ENCODE measurements at places on chromosomes 7 and 10.

- DNase-seq = peak; percentile 69
Observed at GRCh38 chr10:132420981-132421846, 24.2 kb downstream of the PWWP2B start.

GRCh38 chr7:125057963-125058362 lies 128.3 kb upstream of the POT1 start:
- no peak for DNase-seq

GRCh38 chr7:17939211-17939605 lies 1.1 kb downstream of the SNX13 start:
- DNase-seq = peak; percentile 53

DNA sequence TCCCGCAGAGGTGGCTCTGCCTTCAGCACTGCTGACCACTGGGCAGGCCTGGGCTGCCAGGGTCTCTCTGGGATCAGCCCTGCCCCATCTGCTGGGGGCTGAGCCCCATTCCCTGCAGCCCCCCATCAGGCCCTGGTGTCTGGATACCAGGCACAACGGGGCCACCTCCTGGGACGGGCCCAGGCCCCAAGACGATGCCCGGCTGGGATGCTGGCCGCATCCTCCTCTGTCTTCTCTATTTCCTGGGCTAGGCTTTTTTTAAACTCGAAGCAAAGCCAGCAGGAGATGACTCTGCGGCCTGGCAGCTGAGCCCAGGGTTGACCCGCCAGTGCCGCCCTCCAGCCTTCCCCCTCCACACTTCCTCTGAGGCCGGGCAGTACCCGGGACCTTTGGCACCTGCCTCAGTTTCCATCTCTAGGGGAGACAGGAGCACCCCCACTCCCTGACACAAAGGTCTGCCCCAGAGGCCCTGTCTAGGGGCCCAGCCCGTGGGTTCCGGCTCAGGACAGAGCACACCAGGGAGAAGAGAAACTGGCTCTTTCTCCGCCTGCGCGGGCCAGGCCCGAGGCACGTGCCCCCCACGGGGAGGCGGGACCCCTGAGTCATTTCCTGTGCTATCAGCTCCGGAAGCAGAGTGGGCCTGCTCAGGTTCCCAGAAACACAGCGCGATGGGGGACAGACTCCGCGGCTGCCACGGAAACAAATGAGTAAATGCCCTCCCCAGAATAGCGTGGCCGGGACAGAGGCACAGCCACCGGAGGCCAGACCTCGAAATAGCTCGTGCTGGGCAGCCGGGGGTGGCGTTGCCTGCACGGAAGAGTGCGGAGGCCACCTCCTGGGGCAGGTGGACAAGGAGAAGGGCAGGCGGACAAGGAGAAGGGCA lies 84.6 kb upstream of the PDGFA start:
- peak; percentile 97 for DNase-seq

DNA sequence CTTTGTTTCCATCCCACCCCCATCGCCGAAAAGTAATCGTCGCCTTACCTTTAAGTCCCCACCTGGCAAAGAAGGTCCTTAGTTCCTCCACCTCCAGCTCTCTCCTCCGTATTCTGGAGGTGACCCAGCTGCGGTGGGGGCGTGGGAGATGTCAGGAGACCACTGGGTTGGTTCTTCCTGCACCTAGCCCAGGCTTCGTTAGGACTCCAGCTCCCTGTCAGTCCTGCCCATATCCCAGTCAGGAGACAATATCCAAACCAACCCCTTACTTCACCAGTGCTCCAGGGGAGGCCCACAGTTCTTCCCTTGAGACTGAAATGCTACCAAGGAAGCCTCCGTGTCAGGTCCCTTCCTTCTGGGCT lies 693 bp downstream of the ADIRF start:
- no peak for DNase-seq

DNA sequence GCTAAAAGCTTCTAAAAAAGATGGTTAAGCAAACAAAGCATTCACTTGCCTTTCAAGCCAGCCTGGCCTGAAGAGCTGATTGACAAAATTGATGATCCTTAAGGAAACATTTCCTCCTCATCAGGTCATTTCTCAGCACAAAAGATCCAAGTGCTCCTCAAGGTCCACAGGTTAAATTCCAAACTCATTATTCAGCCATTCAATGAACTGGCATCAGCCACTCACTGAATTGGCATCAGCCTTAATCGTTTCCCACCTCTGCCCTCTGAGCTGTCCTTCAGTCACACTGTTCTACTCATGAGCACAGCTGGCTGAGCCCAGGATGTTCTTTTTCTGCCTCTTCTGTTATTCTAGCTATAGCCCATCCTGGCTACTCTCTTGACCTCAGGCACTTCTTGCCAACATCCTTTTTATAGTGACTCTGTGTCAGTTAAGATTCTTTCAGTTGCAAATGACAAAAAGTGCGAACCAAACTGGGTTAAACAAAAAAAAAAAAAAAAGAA lies 147.5 kb downstream of the RAB11FIP2 start:
- DNase-seq = no peak

DNA sequence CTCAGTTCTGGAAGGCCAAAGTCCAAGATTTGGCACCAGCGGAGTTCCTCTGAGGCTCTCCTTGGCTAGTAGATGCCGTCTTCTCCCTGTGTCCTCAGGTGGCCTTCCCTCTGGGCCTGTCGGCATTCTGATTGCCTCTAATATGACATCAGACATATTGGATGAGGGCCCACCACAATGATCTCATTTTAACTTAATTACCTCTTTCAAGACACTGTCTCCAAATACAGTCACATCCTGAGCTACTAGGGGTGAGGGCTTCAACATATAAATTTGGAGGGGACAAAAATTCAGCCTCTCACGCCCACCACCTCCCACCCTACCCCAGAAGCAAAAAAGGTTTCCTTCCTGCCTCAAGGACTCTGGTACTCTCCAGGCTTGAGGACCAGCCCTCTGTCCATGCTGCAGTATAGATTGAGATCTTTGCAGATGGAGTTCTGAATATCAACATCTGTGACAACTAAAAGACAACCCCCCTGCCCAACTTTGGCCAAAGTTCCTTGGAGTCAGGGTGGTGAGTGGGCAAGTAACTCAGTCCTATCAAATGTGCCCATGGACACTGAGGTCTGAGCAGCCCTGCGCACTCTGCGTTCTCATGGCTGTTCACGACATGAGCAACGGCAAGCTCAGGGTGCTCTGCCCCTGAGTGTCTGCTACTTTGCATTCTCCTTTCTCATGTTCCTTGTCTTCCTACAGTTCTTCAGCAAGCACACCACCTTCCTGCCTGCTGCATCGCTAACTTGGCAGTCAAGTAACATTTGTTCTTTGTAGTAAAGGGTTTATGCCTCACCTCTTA lies 11.5 kb downstream of the TMEM176B start:
- peak; percentile 64 for DNase-seq

DNA sequence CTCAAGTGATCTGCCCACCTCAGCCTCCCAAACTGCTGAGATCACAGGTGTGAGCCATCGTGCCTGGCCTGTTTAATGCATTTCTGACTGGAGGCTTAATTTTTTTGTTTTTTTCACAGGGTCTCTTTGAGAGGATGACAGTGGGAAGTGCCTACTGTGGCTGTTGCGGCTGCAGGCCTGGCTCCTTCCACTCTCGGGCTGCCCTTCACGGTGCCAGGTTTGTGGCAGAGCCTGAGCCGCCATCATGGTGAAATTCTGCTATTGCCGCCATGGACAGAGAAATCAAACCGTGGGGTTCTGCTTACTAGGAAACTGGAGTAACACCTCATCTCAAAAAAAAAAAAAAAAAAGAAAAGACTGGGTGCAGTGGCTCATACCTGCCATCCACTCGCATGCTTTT lies 142.7 kb downstream of the CAMK1D start:
- DNase-seq = no peak

GRCh38 chr10:116521424-116522290 lies 24.1 kb upstream of the PNLIP start:
- DNase-seq = peak; percentile 56

DNA sequence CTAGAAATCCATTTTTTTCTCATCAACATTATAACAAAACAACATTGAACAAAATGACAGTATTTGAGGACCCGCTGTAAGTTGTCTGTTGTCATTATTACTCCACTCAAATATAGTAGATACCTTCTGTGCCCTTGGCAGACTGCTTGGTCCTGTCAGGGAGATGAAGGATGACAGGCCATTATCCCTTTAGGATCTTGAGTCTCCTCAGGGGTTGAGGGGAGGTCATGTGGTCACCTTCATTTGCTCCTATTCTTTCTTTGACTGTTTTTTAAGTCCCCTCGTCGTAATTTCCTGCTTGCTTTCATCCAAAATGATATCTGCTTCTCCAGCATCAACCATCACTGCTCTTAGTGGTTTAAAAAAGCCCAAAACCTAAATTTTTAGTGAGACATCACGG lies 2.6 kb upstream of the PIP4K2A start:
- no peak for DNase-seq

DNA sequence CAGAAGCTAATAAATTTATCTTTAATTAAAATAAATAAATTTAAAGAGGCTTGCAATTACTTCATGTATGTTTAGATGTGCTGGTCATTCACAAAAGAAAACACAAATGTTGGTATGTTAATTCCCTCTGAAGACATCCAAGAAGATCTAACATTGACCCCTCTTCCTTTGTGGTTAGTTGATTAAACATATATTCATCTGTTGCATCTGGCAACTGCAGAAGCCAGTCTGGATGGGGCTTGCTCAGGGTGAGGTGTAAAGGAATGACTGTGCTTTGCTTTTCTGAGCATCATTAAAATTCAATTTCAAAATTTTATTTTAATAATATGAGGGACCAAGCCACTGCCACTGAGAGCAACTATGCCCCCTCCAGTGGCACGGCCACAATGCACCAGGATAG lies 36.4 kb upstream of the FERD3L start:
- DNase-seq = no peak

- DNase-seq = peak; percentile 63
Observed at GRCh38 chr10:96211764-96212163, 59.6 kb downstream of the BLNK start.

- no peak for DNase-seq
Observed at GRCh38 chr7:151833213-151833651, 43.7 kb downstream of the PRKAG2 start.

GRCh38 chr10:101495324-101495925 lies 92.6 kb downstream of the POLL start:
- DNase-seq = peak; percentile 3

GRCh38 chr7:81902536-81902935 lies 132.7 kb upstream of the HGF start:
- no peak for DNase-seq

DNA sequence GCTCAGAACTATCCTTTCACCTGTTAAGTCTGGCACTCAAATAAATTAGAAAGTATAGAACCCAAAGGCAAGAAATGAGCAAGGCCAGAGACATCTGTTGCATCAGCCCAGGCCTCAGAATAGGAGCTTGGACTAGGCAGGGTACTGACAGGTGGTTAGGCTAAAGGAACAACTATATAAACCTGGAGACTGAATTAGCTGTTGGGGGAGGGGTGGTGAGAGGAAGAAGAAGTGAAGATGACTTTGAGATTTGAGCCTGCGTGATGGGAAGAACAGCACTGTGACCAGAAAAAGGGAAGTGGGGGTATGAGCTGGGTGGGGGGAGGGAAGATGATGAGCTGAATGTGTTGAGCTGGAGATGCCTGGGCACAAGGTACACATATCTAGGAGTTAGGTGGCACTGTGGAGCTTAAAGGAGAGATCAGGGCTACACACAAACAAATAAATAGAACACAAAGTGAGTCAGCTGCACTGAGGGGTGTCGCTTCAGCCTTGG lies 244.7 kb downstream of the PTEN start:
- DNase-seq = peak; percentile 82

GRCh38 chr10:10010397-10010796 lies 1007.3 kb upstream of the CELF2 start:
- DNase-seq = no peak

- peak; percentile 89 for DNase-seq
Observed at GRCh38 chr7:132666071-132666773, 90.0 kb upstream of the PLXNA4 start.

GRCh38 chr7:30225863-30226613 lies 58.4 kb upstream of the ZNRF2 start:
- DNase-seq = peak; percentile 97

DNA sequence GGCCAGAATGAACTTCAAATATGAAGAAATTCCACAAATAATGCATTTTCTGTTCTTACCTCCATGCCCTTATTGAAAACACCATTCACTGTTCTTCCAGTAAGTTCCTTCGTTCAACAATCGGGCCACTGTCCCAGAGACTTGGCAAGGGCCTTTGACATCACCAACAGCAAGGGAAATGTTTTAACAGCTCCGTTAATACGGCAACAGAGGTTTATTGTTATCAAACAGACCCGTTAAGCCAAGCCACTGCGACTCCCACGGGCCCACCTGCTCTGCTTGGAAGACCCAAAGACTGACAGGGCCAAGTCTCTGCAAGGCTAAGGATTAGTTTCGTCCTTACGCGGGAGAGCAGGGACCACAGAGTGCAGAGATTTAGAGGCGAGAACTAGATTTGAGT lies 43.4 kb upstream of the LYZL1 start:
- DNase-seq = no peak

GRCh38 chr7:42154173-42154572 lies 82.8 kb downstream of the GLI3 start:
- DNase-seq = no peak

- peak; percentile 81 for DNase-seq
Observed at GRCh38 chr10:48199580-48200377, 74.7 kb downstream of the FRMPD2 start.

DNA sequence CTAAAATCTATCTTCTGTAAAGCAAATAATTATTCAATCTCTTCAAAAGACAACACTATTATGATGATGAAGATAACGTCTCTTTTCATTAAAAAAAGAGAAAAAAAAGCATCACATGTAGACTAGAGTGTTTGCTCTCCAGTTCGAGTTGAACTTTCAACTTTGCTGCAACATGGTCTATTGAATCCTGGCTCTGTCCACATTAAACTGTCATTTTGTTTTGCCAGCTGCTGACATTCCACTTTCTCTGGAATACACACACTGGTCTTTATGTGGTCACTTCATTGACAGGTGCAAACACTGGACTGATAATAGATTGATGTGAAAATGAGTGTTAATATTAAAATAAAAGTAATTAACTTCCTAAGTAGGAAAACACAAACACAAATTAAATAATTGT lies 61.7 kb downstream of the PTF1A start:
- DNase-seq = no peak

GRCh38 chr10:28118985-28119628 lies 120.2 kb upstream of the ODAD2 start:
- no peak for DNase-seq

GRCh38 chr7:5552123-5552522 lies 128.5 kb upstream of the TNRC18 start:
- no peak for DNase-seq

- no peak for DNase-seq
Observed at GRCh38 chr10:34612446-34612845, 202.7 kb downstream of the PARD3 start.

Measured in suppressor macrophage treated with lipopolysaccharide for 4 hours (primary cell).